Smooth muscle cell of the pulmonary artery (primary cell): ENCODE measurements at places on chromosomes 11 and 22. TPM values are rescaled to one million over a fixed set of nuclear protein-coding genes. Genes with fewer than 3 reads are reported as not detected.

Gene CNTF
- total RNA-seq = 1.8 and 1.9 TPM in 2 replicates

Gene FIBIN
- 15.4 and 28.8 TPM in 2 replicates for total RNA-seq

Gene NPTXR
- total RNA-seq = 4.7 and 7.8 TPM in 2 replicates

Gene INS
- total RNA-seq = not detected in 2 replicates

Gene PARVG
- 0.13 TPM in 1 of 2 replicates, not detected in the other for total RNA-seq

Gene HORMAD2
- total RNA-seq = not detected in 2 replicates

Gene TRIM48
- total RNA-seq = not detected in 2 replicates

Gene ZMAT5
- 12.3 and 13.3 TPM in 2 replicates for total RNA-seq

Gene PDE2A
- total RNA-seq = 0.56 and 5.2 TPM in 2 replicates

Gene PGR
- total RNA-seq = 0.03 and 1.5 TPM in 2 replicates

Gene PTPRCAP
- 0.17 and 0.46 TPM in 2 replicates for total RNA-seq

Gene TRIM77
- total RNA-seq = not detected in 2 replicates

Gene OR52E1
- not detected in 2 replicates for total RNA-seq

Gene TUBA8
- 0.23 and 0.72 TPM in 2 replicates for total RNA-seq

Gene SPINDOC
- total RNA-seq = 10.7 and 15.6 TPM in 2 replicates

Gene MIEF1
- 23.5 and 24.1 TPM in 2 replicates for total RNA-seq

Gene ARHGAP8
- total RNA-seq = 0.03 TPM in 1 of 2 replicates, not detected in the other

Gene APOL3
- total RNA-seq = 10.6 and 27.1 TPM in 2 replicates

Gene PLXNB2
- total RNA-seq = 226 and 278 TPM in 2 replicates

Gene C11orf87
- total RNA-seq = 0.20 and 1.9 TPM in 2 replicates

Gene MAJIN
- not detected in 2 replicates for total RNA-seq

Gene OR51E1
- 0.03 TPM in 1 of 2 replicates, not detected in the other for total RNA-seq

Gene GRK3
- 1.2 and 2.3 TPM in 2 replicates for total RNA-seq

Gene SCN3B
- 0.03 and 0.07 TPM in 2 replicates for total RNA-seq

Gene TEX12
- 0.20 TPM in 1 of 2 replicates, not detected in the other for total RNA-seq

Gene RNH1
- 279 and 507 TPM in 2 replicates for total RNA-seq

Gene ENTHD1
- total RNA-seq = not detected in 2 replicates

Gene PHRF1
- total RNA-seq = 26.8 and 30.7 TPM in 2 replicates

Gene DDX10
- 17.9 and 27.1 TPM in 2 replicates for total RNA-seq

Gene RIBC2
- total RNA-seq = 0.20 and 0.46 TPM in 2 replicates

Gene RASGRP2
- total RNA-seq = 0.26 and 0.50 TPM in 2 replicates

Gene LINC01488
- not detected in 2 replicates for total RNA-seq

Gene SESN3
- total RNA-seq = 12.9 and 99.6 TPM in 2 replicates

Gene TRIM22
- 111 and 122 TPM in 2 replicates for total RNA-seq

Gene DEPDC7
- total RNA-seq = 3.8 and 4.6 TPM in 2 replicates

Gene YAP1
- total RNA-seq = 203 and 218 TPM in 2 replicates

Gene TEF
- total RNA-seq = 12.8 and 16.5 TPM in 2 replicates

Gene OR52N5
- not detected in 2 replicates for total RNA-seq

Gene PLAAT5
- total RNA-seq = 0.23 TPM in 1 of 2 replicates, not detected in the other

Gene ANO3
- total RNA-seq = 4.5 and 7.7 TPM in 2 replicates

Gene H19
- total RNA-seq = 11.4 and 65.2 TPM in 2 replicates

Gene ENDOD1
- 82.5 and 112 TPM in 2 replicates for total RNA-seq

Gene OPCML
- 0.43 and 0.65 TPM in 2 replicates for total RNA-seq

Gene PICALM
- total RNA-seq = 419 and 440 TPM in 2 replicates

Gene ADAMTS8
- total RNA-seq = 0.07 and 0.65 TPM in 2 replicates

Gene GGT5
- total RNA-seq = 12.1 and 52.3 TPM in 2 replicates

Gene KCNJ1
- total RNA-seq = not detected in 2 replicates

Gene INPPL1
- total RNA-seq = 80.8 and 114 TPM in 2 replicates

Gene PLAAT2
- total RNA-seq = not detected in 2 replicates

Gene PHF21B
- under 0.01 TPM in 1 of 2 replicates, not detected in the other for total RNA-seq
